Stimulated activated effector memory CD8-positive, alpha-beta T cell treated with anti-CD3 and anti-CD28 coated beads, Interleukin-12 subunit alpha, Interleukin-12 subunit beta, amount 100 ng/mL, for 72 hours (primary cell): ENCODE measurements at places on chromosomes 6 and 20.

DNA sequence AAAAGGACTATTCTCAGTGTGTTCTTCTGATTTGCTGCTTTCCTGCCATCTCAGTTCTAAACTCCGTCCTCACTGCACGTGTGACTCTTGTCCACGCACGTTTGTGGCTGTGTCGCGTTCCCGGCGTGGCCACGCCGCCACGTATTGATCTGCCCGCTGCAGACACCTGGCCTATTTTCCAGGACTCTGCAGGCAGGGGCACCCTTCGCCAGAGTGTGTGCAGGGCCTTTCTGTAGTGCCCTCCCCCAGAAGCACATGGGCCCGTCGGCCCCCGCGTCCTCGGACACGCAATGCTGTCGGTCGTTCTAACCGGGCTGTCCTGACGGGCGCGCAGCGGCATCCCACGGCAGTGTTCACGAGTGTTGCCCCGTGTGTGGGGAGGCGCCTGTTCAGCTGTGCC, 87.6 kb downstream of the YTHDF1 start:
- no peak for DNase-seq

- no peak for DNase-seq
Observed at GRCh38 chr6:170297576-170298330, 6.9 kb upstream of the DLL1 start.

- no peak for DNase-seq
Observed at GRCh38 chr6:25363427-25363826, 84.3 kb downstream of the CARMIL1 start.

GRCh38 chr6:24883618-24884017, 52.1 kb downstream of the RIPOR2 start:
- no peak for DNase-seq

DNA sequence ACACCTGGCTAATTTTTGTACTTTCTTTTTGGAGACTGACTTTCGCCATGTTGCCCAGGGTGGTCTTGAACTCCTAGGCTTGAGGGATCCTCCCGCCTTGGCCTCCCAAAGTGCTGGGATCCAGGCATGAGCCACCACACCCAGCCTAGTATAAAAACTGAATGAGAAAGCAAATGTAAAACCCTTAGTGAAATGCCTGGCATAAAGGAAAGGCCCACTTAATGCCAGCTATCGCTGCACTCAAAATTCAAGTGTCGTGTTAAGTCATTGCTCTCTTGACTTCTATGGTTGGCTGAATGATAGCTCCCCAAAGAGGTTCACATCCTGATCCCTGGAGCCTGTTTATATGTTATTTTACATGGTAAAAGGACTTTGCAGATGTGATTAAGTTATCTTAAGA, 54.4 kb upstream of the PNRC1 start:
- DNase-seq, result no peak

- no peak for DNase-seq
Observed at GRCh38 chr20:25600632-25601031, 15.3 kb upstream of the NINL start.

DNA sequence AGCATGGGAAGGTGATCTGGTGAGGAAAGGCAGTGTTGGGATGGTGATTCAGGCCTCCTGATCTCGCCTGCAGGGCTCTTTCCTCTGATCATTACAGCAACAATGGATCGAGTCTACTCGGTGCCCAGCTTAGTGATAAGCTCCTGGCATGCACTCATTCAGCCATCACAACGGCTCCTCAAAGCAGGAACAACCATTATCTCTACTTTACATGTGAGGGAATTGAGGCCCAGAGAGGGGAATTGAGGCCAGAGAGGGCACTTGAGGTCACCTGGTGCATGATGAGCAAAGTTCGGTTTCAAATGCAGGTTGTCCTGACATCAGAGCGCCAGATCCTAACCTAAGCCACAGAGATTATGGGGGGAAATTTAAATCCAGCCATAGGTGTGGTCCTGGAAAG, 42.0 kb upstream of the BPIFA2 start:
- no peak for DNase-seq

DNA sequence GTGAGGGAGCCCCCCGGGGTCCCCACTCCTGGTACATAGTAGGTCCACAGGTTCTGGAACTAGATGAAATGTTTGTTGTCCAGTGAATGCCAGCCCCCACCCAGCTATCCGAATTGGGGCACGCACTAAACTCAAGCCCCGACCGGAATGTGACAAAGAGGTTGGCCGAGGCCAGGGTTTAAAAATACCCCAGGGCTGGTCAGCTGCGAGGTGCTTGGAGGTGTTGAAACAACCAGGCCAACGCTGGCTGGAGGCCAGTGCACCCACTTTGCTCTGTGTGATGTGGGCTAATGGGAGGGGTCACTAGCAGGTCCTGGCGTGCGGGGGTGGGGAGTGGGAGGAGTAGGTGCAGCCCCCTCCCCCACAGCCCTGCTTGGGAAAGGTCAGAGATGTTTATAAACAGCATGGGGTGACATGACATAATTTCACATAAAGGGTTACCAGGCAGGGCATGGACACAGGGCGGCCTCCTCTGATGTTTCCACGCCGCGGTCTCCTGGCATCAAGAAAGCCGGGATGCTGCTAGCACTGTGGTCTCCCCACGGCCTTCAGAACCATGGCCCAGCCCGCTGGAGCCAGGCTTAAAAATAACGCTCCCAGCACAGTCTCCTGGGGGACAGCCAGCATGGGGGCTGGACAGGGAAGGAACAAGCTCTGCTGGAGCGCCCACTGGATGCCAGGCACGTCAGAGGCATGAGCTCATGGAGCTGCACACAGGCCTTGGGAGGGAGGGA, 111.2 kb upstream of the PTPN1 start:
- no peak for DNase-seq

- no peak for DNase-seq
Observed at GRCh38 chr20:32959351-32960221, 44.6 kb downstream of the SUN5 start.

- no peak for DNase-seq
Observed at GRCh38 chr20:57749131-57749690, 39.4 kb upstream of the PMEPA1 start.

DNA sequence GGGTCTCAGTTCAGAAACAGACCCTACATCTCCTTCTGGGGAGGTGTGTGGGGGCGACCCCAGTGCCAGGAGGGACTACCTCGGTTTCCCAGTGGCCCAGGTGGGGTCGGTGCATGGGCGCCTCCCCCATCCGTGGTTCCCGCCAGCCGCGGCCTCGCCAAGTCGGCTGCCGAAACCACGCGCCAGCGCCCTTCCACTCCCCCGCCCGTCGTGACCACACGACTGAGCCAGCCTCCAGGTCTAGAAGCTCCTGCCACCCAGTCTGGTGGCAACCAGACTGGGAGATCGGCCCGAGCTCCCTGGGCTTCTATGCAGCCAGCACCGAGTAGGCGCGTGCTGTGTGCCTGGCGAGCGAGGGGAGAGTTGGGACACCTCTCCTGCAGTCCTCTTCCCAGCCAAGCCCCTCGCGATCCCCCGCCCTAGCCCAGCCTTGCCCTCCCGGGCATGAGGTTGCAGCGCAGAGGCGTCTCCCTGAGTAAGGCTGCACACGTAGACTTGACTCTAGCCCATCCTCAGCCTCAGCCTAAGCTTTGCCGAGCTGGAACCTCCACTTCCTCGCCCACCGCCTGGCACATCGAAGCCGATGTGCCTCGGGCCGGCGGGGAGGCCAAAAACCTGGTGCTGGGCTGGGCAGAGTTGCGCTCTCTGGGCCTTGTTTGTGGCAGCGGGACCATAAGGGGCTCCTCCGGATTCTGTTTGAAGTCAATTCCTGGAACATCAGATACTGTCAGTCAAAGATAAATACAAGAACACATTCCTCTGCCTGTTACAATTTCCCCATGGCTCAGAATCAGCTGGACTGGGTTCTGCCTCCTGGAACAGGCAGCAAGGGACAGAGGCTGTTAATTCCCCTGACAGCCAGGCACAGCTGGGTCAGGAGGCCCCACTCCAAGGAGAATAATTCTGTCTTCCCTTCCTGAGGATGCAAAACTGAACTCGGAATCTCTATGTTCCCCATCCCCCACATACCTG, 1.5 kb upstream of the CPNE5 start:
- DNase-seq, result no peak

DNA sequence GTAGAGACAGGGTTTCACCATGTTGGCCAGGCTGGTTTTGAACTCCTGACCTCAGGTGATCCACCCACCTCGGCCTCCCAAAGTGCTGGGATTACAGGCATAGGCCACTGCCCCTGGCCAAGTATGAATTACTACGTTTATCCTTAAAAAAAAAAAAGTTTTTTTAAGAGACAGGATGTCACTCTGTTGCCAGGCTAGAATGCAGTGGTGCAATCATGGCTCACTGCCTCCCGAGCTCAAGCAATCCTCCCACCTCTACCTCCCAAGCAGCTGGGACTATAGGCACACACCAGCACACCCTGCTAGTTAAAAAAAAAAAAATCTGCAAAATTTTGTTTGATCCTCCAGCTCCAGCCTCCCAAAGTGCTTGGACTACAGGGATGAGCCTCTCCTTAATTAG, 23.1 kb downstream of the IYD start:
- no peak for DNase-seq

GRCh38 chr6:122778985-122779661, 393 bp upstream of the FABP7 start:
- no peak for DNase-seq

DNA sequence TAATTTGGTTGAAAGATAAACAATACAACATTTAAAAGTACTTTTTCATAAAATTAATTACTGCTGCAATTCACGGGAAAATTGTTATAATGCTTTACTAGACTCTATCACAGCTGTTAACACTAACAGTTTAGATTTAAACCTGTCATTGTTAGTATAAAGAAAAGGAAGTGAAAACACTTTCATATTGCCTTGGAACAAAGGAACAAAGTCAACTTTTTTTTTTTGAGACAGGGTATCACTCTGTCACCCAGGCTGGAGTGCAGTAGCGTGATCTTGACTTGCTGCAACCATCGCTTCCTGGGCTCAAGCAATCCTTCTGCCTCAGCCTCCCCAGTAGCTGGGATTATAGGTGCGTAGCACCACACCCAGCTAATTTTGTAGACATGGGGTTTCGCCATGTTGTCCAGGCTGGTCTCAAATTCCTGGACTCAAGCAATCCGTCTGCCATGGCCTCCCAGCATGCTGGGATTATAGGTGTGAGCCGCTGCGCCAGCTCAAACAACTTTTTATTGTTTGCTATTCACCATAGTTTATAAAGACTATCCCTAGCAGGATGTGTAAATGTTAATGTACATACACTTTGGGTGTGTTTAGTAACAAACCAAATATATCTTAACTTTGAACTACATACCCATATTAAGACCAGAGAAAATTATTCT, 22.1 kb downstream of the SLC35A1 start:
- DNase-seq, result no peak

DNA sequence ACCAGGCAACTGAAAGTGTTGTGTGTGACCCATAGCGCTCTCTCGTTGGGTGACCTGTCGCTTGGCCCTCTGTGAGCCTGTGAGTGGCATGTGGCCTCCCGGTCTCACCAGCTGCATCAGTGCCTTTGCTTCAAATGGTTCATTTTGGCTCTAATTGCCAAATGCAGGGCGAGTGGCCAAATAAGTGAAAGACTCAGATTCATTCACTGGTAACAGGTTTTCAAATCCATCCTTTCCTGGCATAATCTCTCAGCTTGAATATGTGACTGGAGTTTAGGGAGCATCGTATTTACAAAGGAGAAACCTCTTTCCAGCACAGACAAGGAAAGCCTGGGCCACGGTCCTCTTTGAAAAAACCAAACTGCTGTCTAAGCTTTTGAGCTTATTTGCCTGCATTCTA, 321.6 kb upstream of the QKI start:
- no peak for DNase-seq

DNA sequence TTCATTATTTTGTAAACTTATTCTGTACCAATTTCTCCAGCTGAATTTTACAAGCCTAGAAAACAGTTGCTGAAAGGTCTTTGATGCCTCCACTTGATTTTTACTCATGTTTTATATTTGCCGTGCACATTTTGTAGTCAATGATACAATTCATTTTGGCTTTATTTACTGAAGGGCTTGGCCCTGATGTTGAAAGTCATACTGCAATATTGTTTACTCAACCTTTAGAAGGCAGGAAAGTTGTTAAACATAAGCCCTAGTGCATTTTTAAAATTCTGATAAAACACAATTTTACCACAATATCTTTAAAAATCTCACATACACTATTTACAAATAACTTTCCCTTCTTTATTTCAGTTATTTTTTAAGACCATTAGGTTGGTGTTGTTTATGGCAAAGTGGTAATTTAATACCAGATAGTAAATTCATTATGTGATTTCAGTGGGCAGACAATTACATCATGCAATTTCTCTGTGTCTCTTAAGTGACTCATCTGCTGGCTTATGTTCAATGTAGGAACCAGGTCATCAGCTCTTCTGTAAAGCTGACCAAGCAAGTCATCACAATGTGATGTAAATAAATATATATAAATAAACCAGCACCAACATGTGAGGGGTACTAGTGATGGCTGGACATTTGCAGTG, 121.1 kb upstream of the SLC35B3 start:
- no peak for DNase-seq

- DNase-seq, result no peak
Observed at GRCh38 chr20:5481872-5482271, 165.1 kb upstream of the PROKR2 start.

- no peak for DNase-seq
Observed at GRCh38 chr6:22681761-22682160, 112.4 kb downstream of the HDGFL1 start.

- no peak for DNase-seq
Observed at GRCh38 chr6:163489584-163489983, 75.1 kb downstream of the QKI start.

DNA sequence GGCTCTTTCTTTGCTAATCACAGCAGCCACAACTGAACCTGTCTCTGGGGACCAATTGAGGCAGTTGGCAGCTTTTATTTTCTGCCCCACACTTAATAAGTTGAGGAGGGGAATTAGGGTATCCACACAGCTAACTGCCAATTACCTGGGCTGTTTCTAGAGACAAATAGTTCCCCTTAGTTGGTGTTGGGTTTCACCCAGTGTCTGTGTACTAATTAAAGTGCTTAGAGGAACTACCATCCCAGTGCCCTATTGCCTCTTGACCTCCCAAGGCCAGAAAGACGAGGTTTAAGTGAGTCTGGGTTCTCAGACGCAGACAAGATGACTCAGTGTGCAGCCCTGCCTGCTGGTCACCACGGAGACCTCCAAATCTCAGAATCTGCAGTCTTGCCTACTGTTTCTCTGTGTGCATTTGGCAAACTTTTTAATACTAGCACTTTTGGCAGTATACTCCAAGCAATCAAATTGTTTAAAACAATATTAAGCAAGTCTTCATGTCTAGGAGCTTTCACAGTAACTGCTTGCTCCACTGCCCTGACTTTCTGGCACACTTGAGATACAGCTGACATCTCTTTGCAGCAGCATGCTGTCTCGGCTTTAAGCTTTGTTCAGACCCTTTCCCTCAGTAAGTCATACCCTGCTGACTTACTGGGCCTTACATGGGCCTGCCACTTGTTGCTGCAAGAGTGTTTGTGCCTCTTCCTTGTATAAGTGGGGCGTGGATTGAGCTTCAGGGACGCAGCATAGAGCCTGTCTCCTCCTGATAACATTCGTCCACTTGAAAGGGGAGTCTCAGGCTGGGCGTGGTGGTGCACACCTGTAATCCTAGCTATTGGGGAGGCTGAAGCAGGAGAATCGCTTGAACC, 31.9 kb downstream of the STK35 start:
- no peak for DNase-seq

DNA sequence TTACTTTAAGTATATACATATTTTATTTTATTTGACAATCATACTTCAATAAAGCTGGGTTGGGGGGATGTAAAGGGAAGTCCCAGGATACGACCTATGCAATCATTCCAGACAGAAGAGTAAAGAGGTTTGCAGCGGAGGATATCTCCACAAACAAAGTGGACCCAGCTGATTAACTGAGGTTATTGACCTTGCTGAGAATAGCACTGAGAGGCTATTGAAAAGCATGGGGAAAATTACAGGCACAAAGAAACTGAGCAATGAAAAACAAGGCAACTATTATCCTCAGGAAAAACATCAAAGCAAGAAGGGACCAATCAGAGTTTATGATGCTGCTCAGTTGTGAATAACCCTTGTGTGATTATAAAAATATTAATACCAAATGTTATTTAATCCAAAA, 32.6 kb downstream of the SERPINB1 start:
- no peak for DNase-seq
